ENCODE measurements at places on chromosomes 6 and 20.

- no peak for DNase-seq
These were observed 137.7 kb downstream of the INSM1 start for GRCh38 chr20:20505554-20505953.

GRCh38 chr6:43904311-43905123 lies 134.5 kb downstream of the VEGFA start:
- DNase-seq, result no peak

- DNase-seq, result no peak
These were observed 546.9 kb downstream of the HACE1 start for GRCh38 chr6:104312851-104313250.

DNA sequence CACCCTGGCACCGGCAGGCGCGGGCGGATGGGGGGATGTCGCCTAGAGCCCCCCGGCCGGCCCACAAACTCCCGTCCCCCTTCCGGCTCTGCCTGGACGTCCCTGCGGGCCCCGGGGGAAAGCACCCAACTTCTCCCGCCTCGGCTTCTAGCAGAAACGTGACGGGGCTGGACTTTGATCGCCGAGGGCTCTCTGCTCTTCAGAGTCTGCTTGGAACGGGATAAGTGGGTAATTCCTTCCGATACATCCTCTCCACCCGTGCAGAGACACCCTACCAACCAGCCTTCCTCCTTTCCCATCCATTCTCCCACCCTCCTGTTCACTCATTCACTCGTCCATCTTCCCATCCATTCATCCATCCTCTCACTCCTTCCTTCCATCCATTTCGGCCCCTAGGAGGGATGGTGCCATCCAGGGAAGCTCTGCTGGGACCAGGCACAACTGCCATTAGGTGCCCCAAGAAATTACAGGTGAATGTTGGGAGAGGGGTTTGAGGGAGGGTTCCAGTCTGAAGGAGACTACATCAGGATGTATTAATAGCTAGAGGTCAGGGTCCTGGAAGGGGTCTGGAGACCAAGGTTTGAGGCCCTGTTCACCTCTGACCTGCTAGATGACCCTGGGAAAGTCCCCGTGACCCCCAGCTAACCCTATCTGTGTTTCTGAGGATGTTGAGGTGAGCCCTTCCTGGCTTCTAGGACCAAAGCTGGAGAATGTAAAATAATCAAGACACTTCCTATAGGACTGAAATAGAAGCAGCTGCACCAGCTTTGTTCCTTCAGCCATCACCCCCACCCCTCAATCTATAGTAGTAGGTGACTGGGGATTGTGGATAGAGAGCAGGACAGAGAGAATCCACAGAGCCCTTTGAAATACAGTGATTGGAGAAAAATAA lies 538 bp downstream of the TTLL9 start:
- DNase-seq, result no peak

DNA sequence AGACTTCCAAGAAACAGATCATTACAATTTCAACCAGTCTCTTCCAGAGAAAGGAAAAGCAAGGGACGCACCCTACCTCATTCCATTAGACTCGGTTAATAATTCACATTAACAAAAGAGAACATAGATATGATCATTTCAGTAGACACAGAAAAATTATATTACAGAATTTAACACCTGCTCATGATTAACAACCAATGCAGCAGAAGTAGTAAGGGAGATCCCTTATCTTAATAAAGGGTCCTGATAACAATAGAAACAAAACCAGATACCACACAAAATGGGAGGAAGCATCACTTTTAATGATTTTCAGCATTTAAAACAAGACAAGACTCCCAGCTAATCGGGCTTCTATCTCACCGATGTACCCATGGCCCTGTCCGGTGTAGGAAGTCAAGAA lies 215.0 kb downstream of the TBC1D7 start:
- no peak for DNase-seq

GRCh38 chr6:84777888-84778287 lies 13.5 kb upstream of the TBX18 start:
- no peak for DNase-seq

GRCh38 chr6:115680621-115681020 lies 380.1 kb downstream of the FRK start:
- DNase-seq, result no peak

DNA sequence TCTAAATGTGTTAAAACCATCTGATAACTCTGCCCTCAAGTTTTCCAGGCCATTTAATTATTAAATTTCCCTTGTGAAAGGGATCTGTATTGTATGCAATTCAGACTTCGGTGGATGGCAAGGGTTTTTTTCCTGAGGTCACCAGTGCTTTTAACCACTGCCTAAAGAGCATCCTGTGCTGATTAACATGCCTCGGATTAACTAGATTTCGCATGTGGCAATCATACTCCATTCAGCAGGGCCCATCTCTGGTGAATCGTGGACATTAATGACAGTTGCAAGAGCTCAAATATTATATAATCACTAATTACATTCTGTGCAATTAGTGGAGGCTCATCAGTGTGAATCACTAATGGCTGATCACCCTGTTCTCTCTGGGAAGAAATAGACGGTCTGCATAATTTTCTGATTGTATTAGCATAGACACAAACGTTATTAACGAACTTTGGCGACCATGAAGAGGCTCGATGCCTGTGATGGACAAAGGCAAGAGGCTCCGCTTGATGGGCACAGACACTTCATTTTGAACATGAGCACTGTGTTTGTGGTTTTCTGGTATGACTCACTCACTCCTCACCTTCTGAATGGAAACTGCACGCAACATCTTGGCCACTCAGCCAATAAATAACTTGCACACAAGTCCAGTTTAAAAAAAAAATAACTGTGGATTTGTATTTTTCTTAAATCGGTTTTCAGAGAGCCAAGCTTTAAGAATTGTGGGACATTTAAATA lies 31.4 kb downstream of the LINC00237 start:
- no peak for DNase-seq

- DNase-seq, result no peak
These were observed 14.3 kb downstream of the ADNP start for GRCh38 chr20:50916934-50917333.

- no peak for DNase-seq
These were observed 44.5 kb upstream of the ALDH8A1 start for GRCh38 chr6:134994431-134994830.

DNA sequence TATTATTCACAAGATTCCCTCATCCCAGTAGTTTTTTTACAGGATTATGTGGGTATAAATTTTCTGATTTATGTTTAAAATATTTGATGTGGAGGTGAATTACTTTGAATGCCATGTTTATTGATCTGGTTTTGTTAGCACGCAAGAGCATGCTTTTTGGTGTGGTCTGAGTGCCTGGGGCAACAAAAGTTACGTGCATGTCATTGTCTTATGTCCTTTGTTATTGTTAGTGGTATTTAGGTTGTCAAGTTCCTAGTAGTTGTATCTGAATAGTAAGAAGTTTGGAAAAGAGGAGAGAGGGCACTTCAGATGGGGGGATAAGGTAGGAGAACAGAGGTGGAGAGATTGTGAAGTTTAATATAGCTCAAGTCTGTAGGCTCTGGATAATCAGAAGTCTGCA lies 95.0 kb downstream of the ATRN start:
- DNase-seq, result no peak

- DNase-seq, result no peak
These were observed 217.0 kb downstream of the HAO1 start for GRCh38 chr20:7723284-7723683.

DNA sequence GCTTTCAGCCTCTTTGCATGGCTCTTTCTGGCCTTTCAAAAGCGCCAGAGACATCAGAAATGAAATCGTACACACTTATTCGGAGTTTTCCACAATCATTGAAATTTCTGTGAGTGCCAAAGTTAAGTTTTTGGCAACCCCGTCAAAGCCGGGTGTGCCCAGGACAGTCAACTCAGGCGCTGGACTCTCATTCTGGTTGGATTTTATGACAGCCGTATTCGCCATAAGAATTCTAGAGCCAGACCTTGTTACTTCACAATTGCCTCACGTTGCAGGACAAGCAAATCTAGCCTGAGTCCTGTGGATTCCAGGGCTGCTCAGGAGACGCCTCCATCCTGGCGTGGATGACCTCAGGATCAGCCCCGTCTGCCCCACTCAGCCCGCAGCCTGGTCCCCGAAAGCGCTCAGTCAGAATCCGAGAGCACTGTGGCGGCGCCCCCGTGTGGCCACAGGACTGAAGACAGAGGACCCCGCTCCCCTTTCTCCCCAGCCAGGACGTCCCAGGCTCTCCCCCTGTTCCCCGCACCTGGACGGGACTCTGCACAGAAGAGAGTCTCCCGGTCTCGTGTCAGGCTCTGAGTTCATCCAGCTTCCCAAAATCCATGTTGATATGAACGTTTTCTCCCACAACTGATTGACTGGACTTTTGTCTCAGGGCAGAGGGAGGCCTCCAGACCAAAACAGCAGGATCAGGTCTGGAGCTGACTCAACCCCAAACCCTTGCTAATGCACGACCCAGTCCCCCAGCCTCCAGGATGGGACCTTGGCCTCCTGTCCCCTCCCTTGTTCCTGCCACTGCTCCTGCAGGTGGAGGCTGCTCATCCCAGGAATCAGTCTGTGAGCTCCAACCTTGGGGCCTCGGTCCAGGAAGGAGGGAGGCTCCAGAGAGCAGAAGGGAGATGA lies 38.2 kb downstream of the MICA start:
- peak; percentile 80 for DNase-seq

Data from RPMI8226 (cell line).